AG10803 (cell line): ENCODE measurements at places on chromosomes 4 and X.

GRCh38 chr4:1903035-1903434 lies 31.8 kb downstream of the NSD2 start:
- no peak for DNase-seq

GRCh38 chr4:145939856-145940255 lies 1.2 kb upstream of the ZNF827 start:
- no peak for DNase-seq

DNA sequence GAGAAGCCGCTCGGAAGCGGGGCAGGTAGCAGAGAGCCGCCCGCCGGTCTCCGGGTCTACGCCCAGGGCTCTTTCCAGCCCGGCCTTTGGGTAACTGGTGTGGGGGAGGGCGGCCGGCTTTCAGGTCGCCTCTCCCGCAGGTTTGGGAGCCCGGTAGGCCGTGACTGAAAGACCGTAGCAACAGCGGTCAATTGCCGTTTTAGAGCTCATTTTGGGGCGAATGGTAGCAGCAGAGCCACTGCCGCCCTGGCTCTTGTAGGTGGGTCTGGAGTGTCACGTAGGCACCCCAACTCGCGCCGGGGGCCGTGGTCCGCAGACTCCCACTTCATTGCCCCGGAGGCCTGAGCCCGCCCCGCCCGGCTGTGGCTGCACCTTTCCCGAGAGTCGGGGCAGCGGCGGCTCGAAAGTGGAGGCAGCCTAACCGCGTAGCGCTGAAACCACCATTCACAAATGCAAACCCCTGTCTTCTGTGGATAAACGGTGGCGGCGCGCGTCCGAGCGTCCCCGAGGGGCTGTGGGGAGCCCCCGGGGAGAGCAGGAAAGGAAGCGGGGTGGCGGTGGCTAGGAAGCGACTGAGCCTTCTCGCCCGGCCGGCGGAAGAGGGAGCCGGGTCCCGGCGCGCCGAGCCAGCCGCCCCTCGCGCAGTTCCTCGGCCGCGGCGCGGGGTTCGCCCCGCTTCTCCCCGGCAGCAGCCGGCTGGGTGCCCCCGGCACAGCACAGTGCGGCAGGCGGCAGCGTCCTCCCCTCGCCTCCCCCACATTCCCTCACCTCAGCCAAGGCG lies 2185.1 kb upstream of the TENM3 start:
- DNase-seq, result no peak

GRCh38 chrX:150842198-150842685 lies 56.2 kb downstream of the CD99L2 start:
- no peak for DNase-seq

- DNase-seq, result no peak
These were observed 66.6 kb upstream of the SORBS2 start for GRCh38 chr4:185878633-185879032.

DNA sequence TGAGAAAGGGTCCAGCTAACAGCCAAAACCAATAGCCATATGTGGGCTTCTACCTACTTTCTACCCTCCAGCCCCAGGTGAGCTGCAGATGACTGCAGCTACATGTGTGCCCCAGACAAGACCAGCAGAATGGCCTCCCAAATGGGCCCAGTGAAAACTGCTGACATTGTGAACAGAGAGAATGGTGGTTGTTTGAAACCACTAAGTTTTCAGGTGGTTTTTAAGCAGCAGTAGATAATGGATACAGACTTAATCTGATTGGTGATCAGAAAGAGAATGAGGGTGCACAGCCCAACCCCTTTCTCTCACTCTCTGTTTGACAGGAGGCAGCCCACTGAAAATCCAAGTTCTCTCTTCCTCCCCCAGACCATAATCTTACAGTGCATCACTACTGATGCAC lies 42.5 kb upstream of the BBS12 start:
- DNase-seq, result no peak

DNA sequence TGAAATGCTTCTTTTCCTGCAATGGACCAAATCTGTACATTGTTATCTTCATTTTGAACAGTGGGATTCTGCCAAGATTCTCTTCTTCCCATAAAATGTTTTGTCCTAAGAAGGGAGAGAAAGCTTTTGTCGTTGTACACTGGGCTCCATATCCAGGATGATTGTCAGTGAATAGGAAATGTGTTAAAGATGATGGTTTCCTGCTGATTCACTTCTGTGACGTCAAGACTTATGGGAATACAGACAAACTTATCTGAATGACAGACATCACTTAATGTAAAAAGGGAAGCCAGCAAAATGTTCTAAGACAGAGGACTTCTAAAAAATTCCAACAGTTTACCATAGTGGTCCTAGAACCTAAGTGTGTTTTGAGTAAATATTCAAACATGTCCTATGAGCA lies 53.7 kb upstream of the HPF1 start:
- no peak for DNase-seq

DNA sequence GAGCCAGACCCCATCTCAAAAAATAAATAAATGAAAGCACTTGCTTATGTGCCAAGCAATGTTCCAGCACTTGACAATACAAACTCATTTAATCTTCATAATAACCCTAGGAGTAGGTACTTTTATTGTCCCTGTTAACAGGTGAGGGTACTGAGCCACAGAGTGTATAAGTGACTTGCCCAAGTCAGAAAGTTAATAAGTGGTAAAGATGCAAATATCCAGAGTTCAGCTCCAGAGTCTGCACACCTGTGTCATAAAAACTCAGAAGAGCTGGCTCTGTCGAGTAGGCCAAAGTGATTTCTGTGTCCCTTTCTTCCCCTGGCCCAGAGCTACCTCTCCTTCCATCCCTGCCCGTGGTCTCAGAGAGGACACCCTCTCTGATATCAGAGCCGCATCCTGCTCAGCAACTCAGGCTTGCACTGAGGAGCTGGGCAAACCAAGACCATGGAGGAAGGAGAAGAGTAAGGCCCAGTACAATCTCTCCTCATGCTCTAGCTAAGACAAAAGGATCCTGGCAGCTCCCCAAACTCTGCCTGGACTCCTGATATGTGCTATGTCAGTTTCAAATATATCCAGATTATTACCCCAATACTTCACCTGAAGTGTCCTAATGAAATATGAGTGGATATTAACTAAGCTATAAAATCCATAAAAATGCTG lies 136.3 kb downstream of the HS6ST2 start:
- no peak for DNase-seq

DNA sequence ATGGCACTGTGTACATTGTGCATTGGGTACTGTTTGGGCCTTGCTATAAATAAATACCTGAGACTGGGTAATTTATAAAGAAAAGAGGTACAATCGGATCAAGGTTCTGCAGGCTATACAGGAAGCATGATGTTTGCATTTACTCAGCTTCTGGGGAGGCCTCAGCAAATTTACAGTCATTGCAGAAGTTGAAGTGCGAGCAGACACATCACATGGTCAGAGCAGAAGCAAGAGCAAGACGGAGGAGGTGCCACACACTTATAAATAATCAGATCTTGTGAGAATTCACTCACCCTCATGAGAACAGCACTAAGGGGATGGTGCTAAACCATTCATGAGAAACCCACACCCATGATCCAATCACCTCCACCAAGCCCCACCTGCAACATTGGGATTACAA lies 505.0 kb downstream of the ARAP2 start:
- DNase-seq, result no peak

GRCh38 chrX:31366041-31366440 lies 294.2 kb upstream of the FTHL17 start:
- no peak for DNase-seq

- peak; percentile 42 for DNase-seq
These were observed 230.2 kb upstream of the STK26 start for GRCh38 chrX:131792789-131793462.

DNA sequence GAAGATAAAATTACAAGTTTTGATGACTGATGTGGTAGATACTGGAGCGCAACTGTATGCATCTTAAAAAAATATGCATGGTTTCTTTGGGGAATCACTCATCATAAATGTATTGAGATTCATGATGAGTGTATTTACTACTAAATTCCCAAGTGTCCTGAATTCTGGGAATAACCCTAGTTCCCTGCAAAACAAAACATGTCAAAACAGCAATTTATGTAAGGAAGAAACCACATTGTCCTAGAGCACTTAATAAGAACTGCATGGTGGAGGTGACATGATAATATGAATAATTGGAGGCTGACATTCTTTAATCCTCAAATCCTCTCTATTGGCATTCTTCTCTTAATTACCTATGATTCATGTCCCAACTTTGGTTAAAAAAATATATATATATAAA lies 1804.7 kb downstream of the STIM2 start:
- peak; percentile 15 for DNase-seq

DNA sequence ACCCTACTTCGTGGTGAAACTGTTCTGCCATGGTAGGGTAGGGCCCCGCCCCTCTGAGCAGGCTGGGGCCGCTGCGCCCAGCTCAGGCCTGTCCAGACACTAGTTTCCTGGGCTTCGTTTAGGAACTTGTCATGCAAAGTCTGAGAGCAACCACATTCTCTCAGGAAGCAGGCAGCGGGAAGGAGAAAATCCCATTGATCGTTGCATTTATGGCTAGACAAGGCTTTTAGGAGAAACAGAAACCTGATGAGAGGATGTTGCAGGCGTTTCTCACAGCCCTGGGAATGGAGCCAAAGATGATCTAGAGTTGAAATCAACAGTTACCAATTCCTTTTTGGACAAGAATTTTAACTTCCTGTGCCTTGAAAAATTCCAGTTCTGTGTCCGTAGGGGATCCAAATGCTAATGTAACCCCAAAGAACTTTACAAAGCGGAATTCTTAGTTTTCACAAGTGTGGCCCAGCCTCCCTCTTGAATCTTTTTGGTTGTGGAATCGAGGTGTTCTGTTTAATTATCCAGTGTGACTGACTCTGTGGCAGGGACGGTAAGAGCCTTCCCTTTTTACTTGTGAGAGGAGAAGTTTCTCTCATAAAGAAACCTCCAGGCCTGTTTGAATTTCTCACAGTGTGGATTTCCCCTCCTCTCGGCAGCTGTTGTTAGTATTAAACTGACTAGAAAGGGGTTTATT lies 4.5 kb upstream of the CXCL9 start:
- DNase-seq, result peak; percentile 78

DNA sequence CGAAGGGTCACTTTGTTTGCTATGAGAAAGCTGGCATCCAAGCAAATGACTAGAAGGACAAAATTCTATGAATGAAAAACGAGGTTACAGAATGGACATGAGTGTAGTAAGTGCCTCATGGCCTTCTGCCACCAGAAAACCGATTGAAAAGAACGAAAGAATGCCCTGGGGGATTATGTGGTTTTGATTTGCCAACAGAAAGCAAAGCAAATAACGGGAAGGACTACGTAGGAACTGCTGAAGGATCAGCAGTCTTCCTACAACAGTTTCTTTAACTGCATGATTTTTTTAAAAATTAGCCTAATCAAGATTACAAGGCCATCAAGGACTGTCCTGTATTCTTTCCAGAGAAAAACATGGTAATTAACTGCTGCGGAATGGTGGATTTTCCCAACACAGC lies 50.6 kb downstream of the NRK start:
- no peak for DNase-seq

GRCh38 chrX:118569676-118570075 lies 74.1 kb downstream of the DOCK11 start:
- DNase-seq, result no peak

GRCh38 chr4:25667931-25668557 lies 12.4 kb downstream of the SLC34A2 start:
- no peak for DNase-seq

DNA sequence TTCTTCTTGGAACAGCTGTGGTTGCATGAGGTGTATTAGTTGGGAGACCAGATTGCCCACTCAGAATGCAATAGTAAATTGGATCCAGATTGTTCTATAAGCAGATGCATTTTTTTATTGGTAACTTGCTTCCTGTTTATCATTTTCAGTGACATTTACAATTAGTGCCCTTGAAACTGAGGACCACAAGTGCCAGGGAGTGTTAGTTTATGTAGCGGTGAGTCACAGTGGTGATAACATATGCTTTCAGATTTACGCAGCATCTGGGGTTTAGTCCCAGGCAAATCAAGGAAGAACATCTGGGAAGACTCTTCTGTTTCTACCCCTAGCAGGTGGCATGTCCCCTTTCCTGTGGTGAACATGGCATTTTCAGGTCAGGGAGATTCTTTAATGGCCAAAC lies 24.1 kb downstream of the FRMPD4 start:
- DNase-seq, result peak; percentile 57

DNA sequence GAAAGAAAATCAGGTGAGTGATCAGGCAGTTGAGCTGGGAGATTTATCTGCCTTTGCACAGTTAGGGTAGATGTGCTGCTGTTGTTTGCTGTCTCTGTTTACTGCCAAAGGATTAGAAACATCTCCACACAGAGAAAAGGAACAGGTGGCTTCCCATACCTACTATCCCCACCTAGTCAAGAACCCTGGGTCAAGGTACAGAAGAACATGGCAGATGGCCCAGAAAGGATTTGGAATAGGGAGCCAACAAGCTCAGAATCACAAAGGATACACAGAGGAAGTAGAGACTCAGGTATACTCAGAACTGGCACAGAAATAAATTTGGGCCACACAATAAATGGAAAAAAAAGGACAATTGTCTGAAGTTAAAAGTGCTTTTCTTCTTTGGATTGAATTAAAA lies 64.3 kb downstream of the TIGD2 start:
- DNase-seq, result no peak

DNA sequence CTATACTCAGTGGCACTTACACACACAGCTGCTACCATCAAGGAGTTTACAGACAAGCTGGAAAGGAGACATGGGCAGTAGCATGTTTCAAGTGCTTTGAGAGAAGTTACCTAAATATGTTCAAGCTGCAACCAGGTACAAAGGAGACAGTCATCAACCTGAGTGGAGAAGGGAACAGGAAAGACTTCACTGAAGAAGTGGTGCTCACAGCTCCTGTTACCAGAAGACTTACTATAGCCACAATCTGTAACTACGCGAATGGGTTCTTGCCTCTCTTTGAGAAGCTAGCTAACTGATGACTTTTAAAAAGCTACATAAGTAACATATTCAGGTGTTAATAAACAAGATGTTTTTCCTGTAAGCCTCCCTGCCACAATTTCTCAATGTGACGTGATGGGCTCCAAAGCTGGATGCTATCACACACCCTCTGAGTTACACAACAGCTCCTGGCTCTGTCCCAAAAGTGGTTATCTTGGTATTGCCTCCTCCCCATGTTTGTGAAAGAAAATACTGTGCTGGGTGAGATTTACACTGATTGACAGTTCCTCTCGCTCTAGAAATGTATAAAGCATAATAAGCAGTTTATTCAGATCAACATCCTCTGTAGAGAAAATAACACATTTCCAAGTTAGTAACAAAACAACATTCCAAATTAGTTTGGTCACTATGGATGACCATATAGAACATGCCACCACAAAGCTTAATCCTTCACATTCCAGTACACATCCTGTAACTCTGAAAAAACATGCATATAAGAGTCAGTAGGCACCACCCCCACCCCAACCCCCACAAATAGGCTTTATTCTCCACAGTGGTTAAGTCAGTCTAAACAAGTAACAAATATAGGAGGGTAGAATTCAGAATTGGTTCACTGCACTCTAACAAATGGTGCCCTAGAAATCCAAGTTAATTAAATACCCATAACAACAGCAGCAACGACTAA lies 81.8 kb downstream of the FRYL start:
- DNase-seq, result peak; percentile 86
